ENCODE measurements at places on chromosomes 12 and 14. TPM values are rescaled to one million over a fixed set of nuclear protein-coding genes. Genes with fewer than 3 reads are reported as not detected.
A peak's percentile ranks its signal among the peaks of the same experiment; 100 is the strongest.

- peaks cover 21% of the 10 kb centered on the region for H3K36me3 ChIP-seq
- H3K4me1 ChIP-seq = peaks cover 30% of the 10 kb centered on the region
- no peak overlapping the region for H3K4me3 ChIP-seq
- no peak for DNase-seq
- H3K27ac ChIP-seq = no peak overlapping the region
Measured at GRCh38 chr14:65421201-65421981, 8.9 kb downstream of the FUT8 start.

GRCh38 chr14:65961004-65961403 lies 525.2 kb upstream of the CCDC196 start:
- H3K4me3 ChIP-seq = no peak overlapping the region
- no peak overlapping the region for H3K27ac ChIP-seq
- H3K4me1 ChIP-seq = peaks cover 23% of the 10 kb centered on the region

DNA sequence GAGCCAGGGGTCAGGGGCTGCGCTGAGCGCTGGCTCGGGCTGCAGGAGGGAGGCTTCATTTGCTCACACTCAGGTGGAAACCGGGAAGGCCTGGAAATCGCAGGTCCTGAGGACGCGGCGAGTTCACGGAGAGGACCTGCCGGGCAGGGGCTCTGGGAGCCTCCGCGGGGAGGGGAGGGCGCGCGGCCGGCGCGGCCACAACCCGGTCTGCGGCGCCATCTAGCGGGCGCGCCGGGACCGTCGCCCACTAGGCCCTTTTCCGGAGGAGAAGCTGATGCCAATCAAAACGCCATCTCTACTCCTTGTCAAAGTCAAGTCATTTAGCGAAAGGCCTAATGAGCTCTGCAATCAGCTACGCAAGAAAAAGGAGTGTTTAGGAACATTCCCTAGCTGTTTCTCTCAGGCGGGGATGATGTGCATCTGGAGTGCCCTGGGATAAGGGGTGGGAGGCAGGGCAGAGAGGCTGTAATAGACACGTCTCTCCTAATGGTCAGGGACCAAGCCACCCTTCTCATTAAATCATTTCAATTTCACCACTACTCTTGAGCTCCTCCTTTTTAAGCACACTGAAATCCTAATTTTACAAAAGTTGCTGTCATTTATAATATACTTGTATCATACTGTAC lies 885.8 kb upstream of the TMEM132C start:
- no peak overlapping the region for H3K27ac ChIP-seq
- H3K4me1 ChIP-seq = no peaks in the 10 kb centered on the region

The LIN7A gene
- not detected for total RNA-seq

The TEX52 gene
- total RNA-seq = not detected

DNA sequence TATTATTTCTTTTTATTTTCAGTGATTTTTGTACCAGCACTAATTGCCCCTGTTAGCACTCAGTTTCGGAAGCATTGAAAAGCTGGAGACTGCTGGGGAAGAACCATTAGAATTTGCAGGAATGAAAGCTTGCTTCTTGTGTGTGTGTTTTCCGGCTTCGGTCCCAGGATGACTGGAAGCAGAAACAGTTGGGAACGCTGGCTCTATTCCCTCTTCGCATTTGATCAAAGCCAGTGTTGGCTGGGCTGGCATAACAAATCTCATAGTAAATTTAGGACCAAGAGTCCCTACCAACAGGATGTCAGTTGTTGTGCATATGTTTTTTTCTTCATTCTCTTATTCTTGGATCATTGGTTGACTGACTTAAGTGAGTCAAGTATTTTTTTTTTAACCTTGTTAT lies 53.6 kb upstream of the TRAF3 start:
- no peak overlapping the region for H3K4me3 ChIP-seq
- H3K27ac ChIP-seq = no peak overlapping the region
- H3K36me3 ChIP-seq = peaks cover 29% of the 10 kb centered on the region
- no peaks in the 10 kb centered on the region for H3K27me3 ChIP-seq
- no peak for DNase-seq

The RFX4 gene
- not detected for total RNA-seq

DNA sequence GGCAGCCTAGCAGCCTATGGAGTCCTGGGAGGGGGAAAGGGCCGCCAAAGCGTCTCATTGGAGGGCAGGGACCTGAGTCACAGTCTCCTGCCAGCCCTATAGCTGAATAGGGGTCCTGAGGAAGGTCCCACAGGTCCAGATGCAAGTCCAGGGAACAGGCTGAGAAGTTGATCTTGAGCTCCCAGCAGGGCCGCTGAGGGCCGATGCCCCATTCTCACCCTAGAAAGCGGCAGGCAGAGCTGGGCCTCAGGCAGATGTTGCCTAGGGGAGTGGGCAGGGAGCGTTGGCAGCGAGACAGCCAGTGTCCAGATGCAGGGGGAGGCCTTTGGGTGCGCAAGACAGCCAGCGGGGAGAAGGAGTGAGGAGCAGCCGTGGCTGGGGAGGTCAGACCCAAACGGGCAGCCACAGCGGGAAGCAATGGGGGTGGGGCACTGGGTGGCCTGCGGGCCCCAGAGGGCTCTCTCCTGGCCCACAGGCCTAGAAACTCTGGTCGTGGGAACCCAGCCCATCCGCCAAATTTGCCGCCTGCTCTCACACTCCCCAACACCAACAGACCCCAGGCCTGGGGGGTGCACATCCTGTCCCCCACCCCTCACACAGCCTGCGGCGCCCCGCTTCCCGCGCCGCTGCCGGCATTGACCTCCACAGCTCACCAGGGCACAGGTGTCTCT lies 1.1 kb downstream of the HDAC7 start:
- peak overlapping the region; percentile 98 for H3K27ac ChIP-seq
- H3K4me3 ChIP-seq = peak overlapping the region; percentile 88
- no peaks in the 10 kb centered on the region for H3K27me3 ChIP-seq
- peaks cover 54% of the 10 kb centered on the region for H3K4me1 ChIP-seq
- peak; percentile 75 for DNase-seq

DNA sequence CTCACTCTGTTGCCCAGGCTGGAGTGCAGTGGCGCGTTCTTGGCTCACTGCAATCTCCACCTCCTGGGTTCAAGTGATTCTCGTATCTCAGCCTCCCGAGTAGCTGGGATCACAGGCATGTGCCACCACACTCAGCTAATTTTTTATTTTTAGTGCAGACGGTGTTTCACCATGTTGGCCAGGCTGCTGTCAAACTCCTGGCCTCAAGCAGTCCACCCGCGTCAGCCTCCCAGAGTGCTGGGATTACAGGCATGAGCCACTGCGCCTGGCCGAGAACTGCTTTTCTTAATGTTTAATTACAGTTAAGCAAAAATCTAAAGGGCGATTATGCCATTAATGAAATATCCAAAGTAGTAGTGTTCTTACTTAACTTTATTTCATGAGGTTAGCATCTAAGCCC lies 13.6 kb downstream of the YARS2 start:
- peaks cover 25% of the 10 kb centered on the region for H3K36me3 ChIP-seq
- H3K4me1 ChIP-seq = peaks cover 3% of the 10 kb centered on the region
- no peak overlapping the region for H3K27ac ChIP-seq
- no peak for DNase-seq

- no peak overlapping the region for H3K4me3 ChIP-seq
- no peaks in the 10 kb centered on the region for H3K27me3 ChIP-seq
Measured at GRCh38 chr12:119683413-119683812, 15.5 kb downstream of the PRKAB1 start.

- no peak overlapping the region for H3K27ac ChIP-seq
- H3K36me3 ChIP-seq = no peaks in the 10 kb centered on the region
- no peak overlapping the region for H3K4me3 ChIP-seq
- H3K27me3 ChIP-seq = no peaks in the 10 kb centered on the region
- H3K4me1 ChIP-seq = no peaks in the 10 kb centered on the region
Measured at GRCh38 chr14:82963756-82964155, 1430.1 kb upstream of the SEL1L start.

DNA sequence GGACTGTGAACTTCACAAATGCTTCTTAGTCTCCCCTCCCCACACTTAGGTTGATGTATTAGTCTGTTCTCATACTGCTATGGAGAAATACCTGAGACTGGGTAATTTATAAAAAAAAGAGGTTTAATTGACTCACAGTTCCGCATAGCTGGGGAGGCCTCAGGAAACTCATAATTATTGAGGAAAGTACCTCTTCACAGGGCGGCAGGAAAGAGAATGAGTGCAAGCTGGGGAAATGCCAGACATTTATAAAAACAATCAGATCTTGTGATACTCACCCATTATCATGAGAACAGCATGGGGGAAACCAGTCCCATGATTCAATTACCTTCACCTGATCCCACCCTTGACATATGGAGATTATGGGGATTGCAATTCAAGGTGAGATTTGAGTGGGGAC lies 178.8 kb downstream of the SLC38A4 start:
- H3K27me3 ChIP-seq = no peaks in the 10 kb centered on the region
- H3K4me3 ChIP-seq = no peak overlapping the region
- no peak overlapping the region for H3K27ac ChIP-seq
- peaks cover 2% of the 10 kb centered on the region for H3K4me1 ChIP-seq

The RERG gene
- total RNA-seq = not detected

DNA sequence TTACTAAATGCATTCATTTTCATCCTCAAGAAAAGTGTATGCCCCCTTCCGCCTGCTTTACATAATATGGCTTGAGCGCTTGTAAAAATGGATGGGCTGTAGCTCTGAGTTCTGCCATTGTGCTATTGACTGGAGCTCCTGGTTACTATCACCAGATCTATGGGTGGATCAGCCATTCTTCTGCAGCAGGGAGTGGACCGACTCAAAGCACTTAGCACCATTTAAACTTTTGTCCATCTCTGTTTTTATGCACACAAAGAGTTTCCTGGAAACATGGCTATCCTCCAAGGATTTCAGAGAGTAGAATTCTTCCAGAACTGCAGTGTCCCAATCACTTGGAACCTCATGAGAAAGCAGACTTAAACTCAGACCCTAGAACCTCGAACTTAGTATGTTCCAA lies 4.5 kb upstream of the NUMB start:
- H3K4me1 ChIP-seq = peaks cover 32% of the 10 kb centered on the region
- H3K27me3 ChIP-seq = no peaks in the 10 kb centered on the region
- H3K36me3 ChIP-seq = peaks cover 3% of the 10 kb centered on the region
- DNase-seq = no peak

DNA sequence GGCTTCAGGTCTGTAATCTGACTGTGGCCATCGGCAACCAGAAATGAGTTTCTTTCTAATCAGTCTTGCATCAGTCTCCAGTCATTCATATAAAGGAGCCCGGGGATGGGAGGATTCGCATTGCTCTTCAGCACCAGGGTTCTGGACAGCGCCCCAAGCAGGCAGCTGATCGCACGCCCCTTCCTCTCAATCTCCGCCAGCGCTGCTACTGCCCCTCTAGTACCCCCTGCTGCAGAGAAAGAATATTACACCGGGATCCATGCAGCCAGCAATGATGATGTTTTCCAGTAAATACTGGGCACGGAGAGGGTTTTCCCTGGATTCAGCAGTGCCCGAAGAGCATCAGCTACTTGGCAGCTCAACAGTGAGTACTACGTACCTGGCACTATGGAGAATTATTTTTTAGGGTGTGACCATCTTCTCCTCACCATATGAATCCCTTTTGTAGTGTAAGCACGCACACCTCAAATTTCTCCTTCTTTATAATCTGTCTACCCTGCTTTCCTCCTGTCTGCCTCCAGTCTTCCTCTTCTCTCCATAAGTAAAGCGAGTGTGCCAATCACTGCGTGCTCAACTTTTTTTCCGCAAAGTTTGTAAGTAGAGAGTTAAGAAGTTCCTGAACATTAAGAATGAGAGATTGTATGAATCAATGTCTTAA lies at the start of gene TPH2:
TSS of gene TPH2 (plus strand) at position 118 of the 658 bp plus-strand sequence. CDS start at position 260, 142 bp downstream.
- peak; percentile 62 for DNase-seq
- H3K36me3 ChIP-seq = no peaks in the 10 kb centered on the region

The ST8SIA1 gene
- total RNA-seq = 13.8 TPM

DNA sequence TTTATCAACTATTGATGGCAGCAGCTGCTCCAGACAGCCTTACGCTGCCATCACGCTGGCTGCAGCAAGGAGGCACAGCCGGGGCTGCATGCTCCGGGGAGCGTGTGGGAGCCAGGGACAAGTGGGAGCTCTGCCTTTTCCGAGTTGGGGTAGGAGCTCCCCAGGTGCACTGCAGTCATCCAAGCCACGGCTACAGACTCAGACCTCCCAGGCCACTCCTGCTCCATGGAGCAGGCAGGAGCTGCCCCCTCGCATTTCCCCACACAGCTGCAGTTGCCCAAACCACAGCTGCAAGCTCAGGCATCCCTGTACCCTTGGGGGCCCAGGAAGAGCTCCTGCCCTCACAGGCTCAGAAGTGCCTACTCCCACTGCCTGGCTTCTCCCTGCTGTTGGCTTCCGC lies 184.7 kb downstream of the CPNE8 start:
- no peak overlapping the region for H3K4me3 ChIP-seq
- no peaks in the 10 kb centered on the region for H3K36me3 ChIP-seq
- no peak overlapping the region for H3K27ac ChIP-seq
- no peak for DNase-seq
- peaks cover 1% of the 10 kb centered on the region for H3K4me1 ChIP-seq
- H3K27me3 ChIP-seq = no peaks in the 10 kb centered on the region

- H3K4me3 ChIP-seq = no peak overlapping the region
- no peak for DNase-seq
- peaks cover 2% of the 10 kb centered on the region for H3K36me3 ChIP-seq
- H3K27me3 ChIP-seq = peaks cover 2% of the 10 kb centered on the region
- peaks cover 11% of the 10 kb centered on the region for H3K4me1 ChIP-seq
- no peak overlapping the region for H3K27ac ChIP-seq
Measured at GRCh38 chr12:68474467-68475204, 136.1 kb upstream of the RAP1B start.

DNA sequence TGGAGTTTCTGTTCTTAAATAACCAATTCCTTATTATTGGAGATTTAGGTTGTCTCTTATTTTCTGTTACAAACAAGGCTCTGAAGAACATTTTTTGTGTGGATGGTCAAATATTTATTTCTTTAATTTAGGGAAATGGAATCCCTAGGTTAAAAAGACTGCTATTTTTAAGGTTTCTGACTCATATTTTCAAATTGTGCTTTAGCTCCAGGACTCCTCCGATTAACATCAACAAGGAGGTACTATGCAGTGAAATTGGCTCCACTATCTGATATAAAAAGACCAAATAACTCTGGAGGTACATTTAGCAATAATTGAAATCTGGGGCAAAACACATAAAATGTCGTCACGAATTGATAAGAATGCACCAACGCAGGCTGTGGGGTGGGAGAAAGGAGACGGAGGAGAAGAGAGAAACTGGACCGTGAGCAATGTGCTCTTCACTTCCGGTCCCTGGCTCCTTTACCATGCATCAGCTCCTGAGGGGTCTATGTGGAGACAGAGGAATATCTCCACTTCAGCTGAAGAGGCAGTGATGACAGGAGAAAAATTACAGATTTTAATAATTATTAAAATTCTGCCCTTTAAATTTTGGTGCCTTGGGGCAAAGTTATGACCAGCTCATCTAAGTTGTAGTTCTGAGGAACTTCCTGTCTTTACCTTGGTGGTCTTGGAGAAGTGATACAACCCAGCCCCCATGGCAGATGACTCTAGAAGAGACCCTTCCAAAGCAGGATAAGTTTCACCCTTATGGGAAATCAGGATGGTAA lies 90.2 kb upstream of the BTG1 start:
- H3K4me3 ChIP-seq = no peak overlapping the region
- peaks cover 6% of the 10 kb centered on the region for H3K4me1 ChIP-seq
- DNase-seq = no peak
- H3K27me3 ChIP-seq = no peaks in the 10 kb centered on the region

GRCh38 chr12:112170376-112170775 lies 45.0 kb downstream of the TRAFD1 start:
- H3K36me3 ChIP-seq = peaks cover 5% of the 10 kb centered on the region
- no peak overlapping the region for H3K4me3 ChIP-seq
- H3K27me3 ChIP-seq = no peaks in the 10 kb centered on the region
- no peaks in the 10 kb centered on the region for H3K4me1 ChIP-seq

GRCh38 chr12:75603475-75603874 lies 92.1 kb upstream of the KRR1 start:
- H3K36me3 ChIP-seq = no peaks in the 10 kb centered on the region
- no peaks in the 10 kb centered on the region for H3K4me1 ChIP-seq
- H3K4me3 ChIP-seq = no peak overlapping the region
- peaks cover 27% of the 10 kb centered on the region for H3K27me3 ChIP-seq

Measured in activated naive CD8-positive, alpha-beta T cell treated with anti-CD3 and anti-CD28 coated beads, Interleukin-2, amount 10 ng/mL, durations not matched to agents 7 days and 5 days (primary cell).